ENCODE measurements at places on chromosomes 16 and 17.

DNA sequence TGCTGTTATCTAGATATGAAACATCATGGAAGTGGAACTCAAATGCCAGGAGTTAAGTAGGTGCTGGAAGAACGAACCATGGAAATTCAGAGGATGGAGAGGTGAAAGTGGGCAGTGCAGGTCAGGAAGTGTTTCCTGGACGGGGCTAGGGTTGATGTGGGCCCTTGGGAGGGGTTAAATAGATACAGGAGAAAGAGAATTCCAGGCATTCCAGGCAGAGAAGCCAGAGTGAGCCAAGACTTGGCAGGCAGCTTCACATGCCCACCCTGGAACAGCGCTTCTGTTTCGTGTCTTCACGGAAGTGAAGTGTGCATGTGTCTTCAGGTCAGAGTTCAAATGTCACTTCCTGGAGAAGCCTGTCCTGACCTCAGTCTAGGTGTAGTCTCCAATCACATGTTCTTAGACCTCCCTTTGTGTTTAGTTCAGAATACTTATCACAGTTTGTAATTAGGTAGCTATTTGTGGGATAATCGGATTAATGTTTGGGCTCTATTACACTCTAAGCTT lies 41.3 kb downstream of the GP2 start:
- no peak for DNase-seq

DNA sequence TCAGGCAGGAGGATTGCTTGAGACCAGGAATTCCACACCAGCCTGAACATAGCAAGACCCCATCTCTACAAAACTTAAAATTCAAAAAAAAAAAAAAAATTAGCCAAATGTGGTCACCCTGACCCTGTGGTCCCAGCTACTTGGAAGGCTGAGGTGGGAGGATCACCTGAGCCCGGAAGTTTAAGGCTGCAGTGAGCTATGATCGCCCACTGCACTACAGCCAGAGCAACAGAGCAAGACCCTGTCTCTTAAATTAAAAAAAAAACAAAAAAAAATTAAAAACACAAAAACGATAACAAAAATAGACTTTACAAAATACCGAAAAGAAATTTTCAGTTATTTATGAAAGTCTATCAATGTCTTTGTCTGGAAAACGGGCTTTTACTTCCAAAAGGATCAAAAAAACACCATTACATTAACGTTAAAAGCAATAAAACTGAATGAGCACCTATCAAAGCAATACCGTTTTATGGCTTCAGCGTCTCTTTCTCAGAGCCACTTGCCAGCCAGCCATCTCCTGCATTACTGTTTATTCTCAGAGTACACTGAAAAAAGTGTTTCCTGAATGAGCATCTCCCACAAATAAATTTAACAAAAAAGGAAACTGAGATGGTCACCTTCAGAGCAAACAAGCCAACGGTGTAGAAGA lies 6.1 kb downstream of the USP7 start:
- no peak for DNase-seq

DNA sequence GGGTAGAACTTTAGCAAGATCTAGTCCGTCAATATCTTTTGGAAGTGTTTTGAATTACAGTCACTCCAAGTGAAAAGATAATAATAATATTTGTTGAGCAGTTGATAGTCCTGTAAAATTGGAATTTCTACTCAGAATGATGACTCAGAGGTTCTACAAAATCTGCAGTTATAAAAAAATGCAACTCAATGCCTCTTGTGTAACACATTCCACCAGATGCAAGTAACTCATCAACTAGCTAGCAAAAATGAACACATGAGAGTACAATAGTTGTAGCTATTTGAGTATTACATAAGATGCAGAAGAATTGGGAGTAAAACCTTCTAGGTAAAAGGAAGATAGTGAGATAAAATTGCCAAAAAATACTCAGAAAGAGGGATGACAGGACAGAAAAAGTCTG lies 177.2 kb downstream of the CDH8 start:
- DNase-seq = no peak

DNA sequence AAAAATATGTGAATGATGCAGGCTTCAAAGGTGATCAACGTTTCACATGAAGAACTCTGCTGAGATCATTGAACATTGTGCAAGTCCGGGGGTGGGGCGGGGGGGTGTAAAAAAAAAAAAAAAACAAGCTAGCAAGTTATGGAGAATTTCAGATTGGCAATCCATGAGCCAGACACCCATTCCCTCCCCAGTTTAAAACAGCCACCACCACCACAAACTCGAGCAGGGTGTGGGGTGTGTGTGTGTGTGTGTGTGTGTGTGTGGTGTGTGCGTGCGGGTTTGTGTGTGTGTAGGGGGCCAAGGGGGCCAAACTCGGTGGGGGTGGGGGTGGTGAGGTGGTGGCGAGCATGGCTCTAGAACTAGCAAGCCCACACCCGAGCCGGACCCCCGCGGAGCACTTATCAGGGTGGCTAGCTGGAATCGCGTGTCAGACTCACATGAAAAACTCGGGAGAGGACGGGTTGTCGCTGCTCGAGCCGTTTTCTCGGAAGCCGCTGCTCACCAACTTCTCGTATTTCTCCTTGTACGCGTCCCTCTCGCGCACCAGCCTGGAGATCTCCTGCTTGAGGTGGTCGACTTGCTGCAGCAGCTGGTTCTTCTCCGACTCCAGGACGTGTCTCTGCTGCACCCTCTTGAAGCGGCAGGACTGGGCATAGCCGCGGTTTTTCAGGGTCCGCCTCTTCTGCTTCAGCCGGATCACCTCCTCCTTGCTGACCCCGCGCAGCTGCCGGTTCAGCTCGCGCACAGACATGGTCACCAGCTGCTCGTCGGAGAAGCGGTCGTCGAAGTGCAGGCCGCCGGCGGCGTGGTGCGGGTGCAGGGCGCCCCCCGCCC lies 2.0 kb downstream of the MAF start:
- peak; percentile 82 for DNase-seq

DNA sequence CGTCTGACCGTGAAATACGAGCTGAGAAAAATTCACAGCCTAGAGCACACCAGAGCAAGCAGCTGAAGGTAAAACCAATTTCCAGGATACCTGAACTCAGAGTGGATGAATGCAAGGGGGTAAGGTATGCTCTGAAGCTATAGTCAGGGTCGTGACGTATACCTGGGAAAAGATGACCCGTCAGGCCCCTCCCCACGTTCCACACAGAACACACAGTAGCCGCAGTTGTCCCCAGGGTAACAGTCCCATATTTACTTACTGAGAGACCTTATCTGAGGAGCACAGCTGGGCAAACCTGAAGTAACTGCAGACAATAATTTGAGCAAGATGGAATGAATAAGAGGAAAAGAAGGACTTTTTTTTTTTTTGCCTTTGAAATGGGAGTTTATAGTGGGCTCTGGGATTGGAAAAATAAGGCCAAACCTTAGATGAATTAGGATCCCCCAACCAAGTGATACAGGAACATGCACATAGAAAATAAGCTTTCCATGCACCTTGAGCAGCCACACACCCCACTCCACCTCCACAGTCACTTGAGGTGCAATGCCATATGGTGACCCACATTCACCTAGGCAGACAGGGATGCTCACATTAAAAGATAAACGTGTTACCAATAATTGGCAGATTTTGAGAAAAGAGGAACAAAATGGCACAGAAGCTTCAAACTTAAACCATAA lies 38.0 kb downstream of the ABCA6 start:
- DNase-seq = no peak

- DNase-seq = no peak
Observed at GRCh38 chr16:2854700-2855309, 3.2 kb downstream of the PRSS22 start.

GRCh38 chr16:61014869-61015268 lies 1021.4 kb downstream of the CDH8 start:
- no peak for DNase-seq

- no peak for DNase-seq
Observed at GRCh38 chr17:74541176-74542111, 4.5 kb downstream of the CD300C start.

DNA sequence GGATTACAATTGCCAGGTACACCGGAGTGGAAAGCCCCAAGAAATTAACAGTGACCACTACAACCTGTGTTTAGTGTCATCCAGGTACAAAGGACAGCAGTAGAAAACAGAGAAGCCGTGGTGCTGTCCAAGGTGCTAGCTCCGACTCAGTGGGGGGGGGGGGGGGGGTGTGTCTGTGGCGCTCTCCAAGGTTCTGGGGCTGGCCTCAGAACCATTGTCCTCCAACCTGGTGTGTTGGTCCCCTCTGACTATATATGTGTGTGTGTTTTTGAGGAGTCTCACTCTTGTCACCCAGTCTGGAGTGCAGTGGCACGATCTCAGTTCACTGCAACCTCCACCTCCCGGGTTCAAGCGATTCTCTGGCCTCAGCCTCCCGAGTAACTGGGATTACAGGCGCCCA lies 5.8 kb upstream of the ZNF23 start:
- no peak for DNase-seq

- DNase-seq = no peak
Observed at GRCh38 chr17:37292429-37293139, 83.2 kb upstream of the C17orf78 start.

DNA sequence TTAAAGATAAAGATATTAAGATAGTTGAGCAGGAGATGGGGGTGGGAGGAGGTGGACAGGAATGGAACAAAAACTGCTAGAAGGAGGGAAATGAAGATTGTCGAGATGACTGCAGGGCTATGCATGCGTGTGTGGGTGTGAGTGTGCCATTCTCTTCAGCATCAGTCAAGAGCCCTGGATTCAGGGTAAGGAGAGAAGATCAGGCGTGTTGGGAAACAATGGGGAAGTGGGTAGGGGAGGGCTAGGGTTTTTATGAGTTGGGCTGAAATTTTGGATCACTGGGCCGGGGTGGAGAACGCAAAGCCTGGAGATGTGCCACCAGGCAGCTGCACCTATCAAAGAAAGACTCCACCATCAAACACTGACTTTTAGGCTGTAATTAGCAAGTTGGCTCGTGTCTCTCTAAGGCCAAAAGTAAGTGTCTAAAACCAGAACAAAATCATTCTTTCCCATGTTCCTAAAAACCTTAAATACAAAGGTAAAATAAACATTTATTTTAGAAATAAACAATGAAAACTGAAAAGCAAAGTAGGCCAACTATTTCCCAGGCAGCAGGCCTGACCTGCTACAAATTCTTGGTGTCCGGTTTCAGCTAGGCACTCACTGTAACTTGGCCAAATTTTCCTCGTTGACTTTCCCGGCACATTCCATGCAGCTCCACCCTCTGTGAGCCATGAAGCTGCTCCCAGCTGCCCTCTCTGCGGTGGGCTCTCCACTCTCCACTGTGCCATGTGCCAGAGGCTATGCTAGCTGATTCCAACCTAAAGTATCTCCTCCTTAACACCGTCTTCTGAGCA lies 4.2 kb downstream of the CDRT4 start:
- DNase-seq = peak; percentile 22

GRCh38 chr17:47834756-47835155 lies 3.3 kb downstream of the LRRC46 start:
- DNase-seq = no peak

DNA sequence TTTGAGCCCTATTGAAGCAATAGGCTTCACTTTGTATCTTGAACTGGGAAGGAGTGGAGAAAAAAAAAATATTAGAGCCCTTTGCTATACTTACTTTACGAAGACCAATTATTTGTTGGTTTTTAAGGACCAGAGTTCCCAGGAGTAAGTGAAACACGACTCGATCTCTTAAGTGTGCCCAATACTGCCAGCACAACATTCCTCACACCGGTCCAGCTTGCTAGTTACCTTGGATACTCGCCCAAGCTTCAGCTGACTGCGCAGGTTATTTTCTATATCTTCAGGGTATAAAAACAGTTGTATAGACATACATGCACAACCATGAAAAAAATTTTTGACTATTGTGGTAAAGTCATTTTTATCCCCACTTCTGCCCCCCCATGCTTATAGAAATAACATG lies 72.1 kb downstream of the RPTOR start:
- no peak for DNase-seq

DNA sequence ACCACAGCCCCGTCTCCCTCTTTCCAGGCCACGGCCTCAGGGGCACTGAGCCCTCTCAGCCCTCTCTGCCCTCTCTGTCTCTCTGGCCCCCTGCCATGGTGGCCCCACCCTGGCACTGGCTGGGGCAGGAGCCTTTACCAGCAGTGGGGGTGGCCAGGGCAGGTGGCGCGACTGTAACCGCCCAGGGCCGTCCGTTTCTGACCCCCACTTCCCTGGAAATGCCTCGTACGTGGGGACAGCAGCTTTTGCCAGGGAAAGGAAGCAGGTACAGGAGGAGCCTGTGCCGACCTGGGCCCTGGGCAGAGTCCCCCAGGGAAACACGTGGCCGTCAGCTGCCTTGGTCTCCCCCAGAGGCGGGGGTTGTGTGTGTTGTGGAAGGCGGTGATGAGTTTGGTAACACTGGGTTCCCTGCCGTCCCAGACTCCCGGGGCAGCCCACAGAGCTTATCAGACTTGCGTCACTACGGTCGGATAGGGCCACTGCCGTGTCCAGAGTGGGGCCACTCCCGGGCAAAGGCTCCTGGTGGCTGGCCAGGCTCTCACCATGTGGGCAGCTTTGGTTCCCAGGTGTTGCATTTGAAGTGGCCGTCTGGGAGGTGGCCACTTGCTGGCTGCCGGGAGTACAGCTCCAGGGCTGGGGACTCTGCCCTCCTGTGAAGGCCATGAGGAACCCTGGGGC lies 249.3 kb upstream of the CIBAR2 start:
- DNase-seq = peak; percentile 28

GRCh38 chr17:73058022-73058421 lies 34.5 kb downstream of the SLC39A11 start:
- DNase-seq = no peak

DNA sequence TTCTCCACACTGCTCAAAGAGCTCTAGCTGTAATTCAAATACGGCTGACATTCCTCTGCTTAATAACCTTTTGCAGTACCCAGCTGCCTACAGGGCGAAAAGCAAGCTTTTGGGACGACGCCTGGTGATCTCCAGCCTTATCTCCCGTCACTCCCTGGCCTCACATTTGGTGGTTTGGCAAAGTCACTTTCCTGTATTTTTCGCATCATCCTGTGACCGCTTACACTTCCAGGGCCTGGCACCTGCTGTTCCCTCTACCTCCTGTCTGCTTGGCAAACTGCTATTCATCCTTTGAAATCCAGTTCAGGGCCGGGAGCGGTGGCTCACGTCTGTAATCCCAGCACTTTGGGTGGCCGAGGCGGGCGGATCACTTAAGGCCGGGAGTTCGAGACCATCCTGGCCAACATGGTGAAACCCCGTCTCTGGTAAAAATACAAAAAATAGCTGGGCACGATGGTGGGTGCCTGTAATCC lies 2.7 kb upstream of the BHLHA9 start:
- DNase-seq = peak; percentile 8

GRCh38 chr16:50683689-50684374 lies 2.7 kb upstream of the SNX20 start:
- DNase-seq = no peak

DNA sequence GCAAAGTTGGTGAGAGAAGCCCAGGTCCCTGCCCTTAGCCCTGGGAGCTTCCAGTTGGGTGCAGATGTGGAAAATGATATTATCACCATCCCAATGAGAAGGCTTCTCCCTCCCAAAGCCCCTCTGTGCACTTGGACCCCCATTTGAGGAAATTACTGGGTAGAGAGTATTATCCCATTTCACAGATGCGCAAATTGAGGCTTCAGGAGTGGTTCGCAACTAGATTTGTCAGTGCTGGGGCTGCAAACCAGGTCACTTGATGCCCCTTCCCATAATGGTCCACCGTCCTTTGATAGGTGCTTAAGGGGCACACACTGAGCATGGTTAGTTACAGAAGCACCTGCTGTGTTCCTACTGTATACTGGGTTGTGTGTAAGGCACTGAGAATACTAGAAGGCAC lies 14.3 kb upstream of the FOXN1 start:
- no peak for DNase-seq

GRCh38 chr17:44914148-44914547 lies 1.2 kb downstream of the GFAP start:
- DNase-seq = no peak
